CD4-positive, alpha-beta T cell treated with Interleukin-2 at 100 ng/mL for 4 hours (primary cell): ENCODE measurements at places on chromosomes 7 and 10.

DNA sequence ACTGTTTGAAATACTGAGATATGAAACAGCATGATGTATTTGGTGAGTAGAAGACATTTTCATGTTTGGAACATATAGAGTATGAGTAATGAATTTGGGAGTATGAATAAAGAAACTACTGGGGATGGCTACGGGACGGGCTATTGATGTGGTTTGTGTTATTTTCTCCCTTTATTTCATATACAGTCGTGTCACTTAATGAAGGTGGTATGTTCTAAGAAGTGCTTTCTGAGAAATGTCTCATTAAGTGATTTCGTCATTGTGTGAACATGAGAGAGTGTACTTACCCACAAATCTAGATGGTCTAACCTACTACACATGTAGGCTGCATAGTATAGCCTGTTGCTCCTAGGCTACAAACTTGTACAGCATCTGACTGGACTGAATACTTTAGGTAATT is 106.3 kb downstream of the CCNY start:
- DNase-seq: no peak

- DNase-seq: no peak
These were observed 27.7 kb downstream of the FZD1 start for GRCh38 chr7:91291902-91292301.

- no peak for DNase-seq
These were observed 222.3 kb downstream of the PLXNA4 start for GRCh38 chr7:132353936-132354335.

DNA sequence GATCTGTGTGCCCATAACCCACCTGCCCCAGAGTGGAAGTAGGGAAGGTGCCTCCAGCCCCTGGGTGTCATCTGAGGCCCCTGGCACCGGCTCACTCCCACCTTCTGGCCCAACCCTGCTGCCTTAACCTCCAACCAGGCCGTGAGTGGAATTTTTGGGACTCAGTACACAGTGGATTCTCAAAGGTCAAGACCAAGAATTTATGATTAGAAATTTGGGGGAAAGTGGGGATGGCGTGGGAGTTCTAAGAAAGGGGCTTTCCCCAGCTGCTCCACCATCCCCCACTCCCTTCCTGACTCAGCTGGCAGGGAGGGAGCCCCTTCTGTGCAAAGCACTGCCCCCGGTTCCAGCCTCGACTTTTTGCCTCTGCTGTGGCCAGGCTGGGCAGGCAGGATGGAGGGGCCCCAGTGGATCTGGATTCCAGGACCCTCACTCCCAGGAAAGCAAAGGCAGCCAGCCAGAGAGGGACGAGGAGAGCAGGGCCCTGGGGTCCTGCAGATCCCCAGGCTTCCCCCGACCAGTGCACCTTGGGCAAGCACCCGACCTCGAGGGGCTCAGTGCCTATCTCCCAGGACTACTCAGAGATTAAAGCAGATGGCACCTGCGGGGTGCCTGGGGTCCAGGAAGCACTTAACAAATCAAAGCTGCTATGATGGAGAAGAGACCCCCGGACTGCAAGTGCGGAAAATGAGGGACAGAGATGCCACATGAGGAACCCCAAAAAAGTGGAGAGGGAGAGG is 12.8 kb downstream of the SPOCK2 start:
- no peak for DNase-seq

DNA sequence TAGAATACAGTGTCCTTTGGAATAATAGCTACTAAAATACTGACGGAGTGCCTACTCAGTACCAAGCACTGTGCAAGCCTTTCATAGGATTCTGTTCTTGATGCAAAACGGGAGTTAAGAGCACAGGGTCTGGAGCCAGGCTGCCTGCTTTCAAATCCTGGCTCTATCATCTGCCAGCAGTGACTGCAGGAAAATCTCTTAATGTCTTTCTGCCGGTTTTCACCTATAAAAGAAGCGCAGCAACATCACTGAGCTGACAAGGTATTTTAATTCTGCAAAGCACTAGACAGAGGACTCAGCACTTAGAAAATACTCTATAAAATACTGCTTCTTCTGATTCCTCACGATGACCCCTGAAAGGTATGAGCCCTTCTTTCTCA is 659 bp downstream of the FIGNL1 start:
- no peak for DNase-seq

- DNase-seq: no peak
These were observed 17.1 kb downstream of the ADCY1 start for GRCh38 chr7:45591101-45591906.

DNA sequence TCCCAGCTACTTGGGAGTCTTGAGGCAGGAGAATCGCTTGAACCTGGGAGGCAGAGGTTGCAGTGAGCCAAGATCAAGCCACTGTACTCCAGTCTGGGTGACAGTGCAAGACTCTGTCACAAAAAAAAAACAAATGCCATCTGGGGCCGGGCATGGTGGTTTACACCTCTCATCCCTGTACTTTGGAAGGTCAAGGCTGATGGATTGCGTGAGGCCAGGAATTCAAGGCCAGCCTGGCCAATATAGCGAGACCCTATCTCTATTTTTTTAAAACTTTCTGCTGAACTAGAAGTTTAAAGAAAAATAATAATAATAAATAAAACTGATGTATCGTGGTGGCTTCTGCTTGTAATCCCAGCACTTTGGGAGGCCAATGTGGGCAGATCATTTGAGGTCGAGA is 15.7 kb upstream of the RNF216 start:
- no peak for DNase-seq

GRCh38 chr7:104130726-104131125 is 77.1 kb downstream of the ORC5 start:
- no peak for DNase-seq

DNA sequence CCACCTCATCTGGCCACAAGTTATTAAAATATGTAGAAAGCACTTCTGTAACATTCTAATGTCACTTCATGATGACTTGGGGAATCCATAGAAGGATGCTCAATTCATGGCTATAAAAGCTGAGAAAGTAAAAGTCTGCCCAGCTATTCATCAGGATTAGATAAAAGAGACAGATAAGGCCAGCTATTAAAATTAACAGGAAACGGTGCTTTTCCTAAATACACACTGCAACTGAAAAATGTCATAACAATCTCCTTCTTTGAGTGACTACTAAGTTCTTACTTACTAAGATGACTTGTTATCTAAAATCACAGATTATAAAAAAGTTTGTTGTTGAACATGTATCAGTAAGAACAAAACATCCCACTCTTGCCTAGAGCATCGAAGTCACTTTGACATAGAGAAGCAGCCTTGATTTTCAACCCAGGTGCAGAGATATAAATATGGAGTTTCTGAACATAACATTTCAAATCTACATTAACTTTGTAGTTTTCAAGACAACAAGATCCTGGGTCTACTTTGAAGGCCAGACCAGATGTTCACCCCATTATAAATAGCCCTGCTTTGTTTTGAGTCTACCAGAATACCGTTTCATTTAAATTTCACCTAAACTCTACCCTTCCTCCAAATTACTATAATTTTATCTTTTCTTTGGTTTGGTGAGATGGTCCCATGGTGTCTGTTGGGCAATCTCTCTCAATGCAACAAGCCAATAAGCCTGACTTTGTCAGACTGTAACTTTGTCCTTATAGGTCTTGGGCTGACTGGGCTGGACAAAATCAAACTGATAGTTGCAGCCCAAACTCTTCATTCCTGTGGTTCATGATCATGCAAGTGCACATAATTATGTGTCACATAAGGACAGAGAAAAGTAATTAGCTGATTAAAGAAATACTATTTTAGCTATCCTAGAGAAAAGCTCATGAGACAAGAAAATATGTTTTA is 24.0 kb downstream of the HYCC1 start:
- DNase-seq: no peak

DNA sequence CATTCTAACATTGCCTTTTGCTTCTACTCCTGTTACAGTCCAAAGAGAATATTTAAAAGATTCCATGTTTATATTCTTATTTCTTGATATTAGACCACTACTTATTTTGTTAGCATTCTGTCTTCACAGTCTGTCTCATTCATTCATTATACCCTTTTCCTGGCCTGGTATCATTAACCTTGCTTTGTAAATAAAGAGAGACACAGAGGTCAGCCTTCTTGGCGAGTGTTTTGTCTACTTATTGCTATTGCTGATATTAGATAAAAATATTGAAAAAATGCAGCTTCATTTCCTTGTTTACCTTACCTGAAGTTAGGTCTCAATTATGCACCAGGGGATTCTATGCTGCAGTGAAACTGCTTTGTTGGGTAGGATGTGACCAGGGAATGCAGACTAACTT is 179.2 kb downstream of the NXPH1 start:
- no peak for DNase-seq

DNA sequence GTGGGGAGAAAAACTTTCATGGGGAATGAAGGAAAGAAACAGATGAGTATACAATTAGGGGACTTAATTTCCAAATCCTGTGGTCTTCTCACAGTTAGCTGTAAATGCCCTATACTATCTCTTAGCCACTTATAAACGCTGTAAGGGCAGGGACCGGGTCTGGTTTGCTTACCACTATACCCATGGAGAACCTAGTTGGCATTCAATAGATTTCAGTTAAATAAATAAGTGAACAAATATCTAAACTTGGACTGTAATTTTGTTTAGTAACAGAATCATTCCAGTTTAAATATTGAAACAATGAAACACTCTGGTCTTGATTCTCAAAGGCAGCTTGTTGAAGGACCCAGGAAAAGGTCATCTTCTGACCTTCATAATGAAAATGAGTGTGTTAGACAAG is 158.3 kb downstream of the PLXDC2 start:
- DNase-seq: no peak

DNA sequence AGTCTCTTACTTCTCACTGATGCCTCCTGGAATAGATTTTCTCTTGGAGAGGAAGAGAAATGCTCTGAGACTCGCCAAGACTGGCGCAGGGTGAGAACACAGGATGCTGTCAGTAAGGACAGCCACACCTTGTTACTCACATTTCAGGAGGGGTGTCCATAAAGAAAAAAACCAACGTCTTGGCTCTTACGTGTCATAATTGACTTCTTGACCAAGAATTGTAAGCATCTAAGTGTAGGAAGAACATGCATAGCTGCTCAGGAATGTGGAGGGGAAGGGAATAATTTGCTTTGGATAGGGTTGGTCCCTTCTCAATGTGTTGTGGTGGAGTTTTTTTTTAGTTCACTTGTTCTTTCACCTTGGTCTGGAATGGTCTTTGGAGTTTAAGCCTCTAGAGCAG is 43.8 kb upstream of the ZNF438 start:
- no peak for DNase-seq

GRCh38 chr10:59337201-59337652 is 25.1 kb downstream of the FAM13C start:
- no peak for DNase-seq

GRCh38 chr7:79734181-79734580 is 280.7 kb upstream of the MAGI2 start:
- DNase-seq: no peak

- DNase-seq: no peak
These were observed 105.7 kb downstream of the NEURL1 start for GRCh38 chr10:103599211-103599610.

GRCh38 chr10:10786109-10787090 is 231.3 kb upstream of the CELF2 start:
- no peak for DNase-seq

GRCh38 chr7:75888464-75889222 is 9.8 kb downstream of the RHBDD2 start:
- DNase-seq: no peak

DNA sequence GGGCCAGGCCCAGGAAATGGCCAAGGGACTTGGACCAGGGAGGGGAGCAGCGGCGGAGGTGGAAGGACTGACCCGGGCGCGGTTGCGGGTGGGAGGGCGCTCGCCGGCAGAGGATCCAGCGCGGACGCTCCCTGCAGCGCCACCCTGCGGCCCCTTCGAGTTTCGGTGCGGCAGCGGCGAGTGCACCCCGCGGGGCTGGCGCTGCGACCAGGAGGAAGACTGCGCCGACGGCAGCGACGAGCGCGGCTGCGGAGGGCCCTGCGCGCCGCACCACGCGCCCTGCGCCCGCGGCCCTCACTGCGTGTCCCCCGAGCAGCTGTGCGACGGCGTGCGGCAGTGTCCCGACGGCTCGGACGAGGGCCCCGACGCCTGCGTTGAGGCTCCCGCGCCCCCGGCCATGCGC is 16.8 kb upstream of the ZNF467 start:
- no peak for DNase-seq

DNA sequence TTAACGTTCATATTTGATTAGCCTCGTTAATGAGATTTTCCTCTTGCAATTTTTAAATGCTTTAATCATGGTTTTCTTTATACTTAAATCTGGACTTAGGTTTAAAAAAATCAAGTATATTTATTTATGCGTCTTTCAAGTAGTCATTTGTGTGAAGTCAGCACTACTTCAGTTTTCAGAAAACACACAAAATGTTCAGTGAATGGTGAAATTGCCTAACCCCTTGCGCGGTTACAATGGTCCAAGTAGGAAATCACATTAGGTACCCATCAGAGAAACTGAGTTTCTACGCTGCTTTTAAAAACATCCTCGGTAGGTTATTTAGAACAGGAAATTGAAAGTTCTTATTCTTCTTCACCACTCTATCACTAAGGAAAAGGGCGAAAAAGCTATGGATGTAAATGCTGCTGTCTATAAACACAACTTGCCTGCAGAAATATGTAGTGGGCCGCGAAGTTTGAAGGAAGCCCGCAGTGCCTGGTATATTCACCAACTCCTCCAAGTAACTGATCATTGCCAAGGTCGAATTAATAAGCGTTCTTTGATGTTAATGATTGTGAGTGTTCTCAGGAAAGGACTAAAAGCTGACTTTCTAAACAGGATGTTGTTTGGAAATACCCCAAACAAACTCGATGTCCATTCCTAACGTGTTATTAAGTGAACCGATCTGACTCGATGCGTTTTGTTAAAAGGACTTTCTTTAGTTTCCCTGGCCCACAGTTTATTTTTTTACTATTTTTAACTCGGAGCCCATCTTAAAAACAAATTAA is 1.0 kb downstream of the SYPL1 start:
- no peak for DNase-seq

DNA sequence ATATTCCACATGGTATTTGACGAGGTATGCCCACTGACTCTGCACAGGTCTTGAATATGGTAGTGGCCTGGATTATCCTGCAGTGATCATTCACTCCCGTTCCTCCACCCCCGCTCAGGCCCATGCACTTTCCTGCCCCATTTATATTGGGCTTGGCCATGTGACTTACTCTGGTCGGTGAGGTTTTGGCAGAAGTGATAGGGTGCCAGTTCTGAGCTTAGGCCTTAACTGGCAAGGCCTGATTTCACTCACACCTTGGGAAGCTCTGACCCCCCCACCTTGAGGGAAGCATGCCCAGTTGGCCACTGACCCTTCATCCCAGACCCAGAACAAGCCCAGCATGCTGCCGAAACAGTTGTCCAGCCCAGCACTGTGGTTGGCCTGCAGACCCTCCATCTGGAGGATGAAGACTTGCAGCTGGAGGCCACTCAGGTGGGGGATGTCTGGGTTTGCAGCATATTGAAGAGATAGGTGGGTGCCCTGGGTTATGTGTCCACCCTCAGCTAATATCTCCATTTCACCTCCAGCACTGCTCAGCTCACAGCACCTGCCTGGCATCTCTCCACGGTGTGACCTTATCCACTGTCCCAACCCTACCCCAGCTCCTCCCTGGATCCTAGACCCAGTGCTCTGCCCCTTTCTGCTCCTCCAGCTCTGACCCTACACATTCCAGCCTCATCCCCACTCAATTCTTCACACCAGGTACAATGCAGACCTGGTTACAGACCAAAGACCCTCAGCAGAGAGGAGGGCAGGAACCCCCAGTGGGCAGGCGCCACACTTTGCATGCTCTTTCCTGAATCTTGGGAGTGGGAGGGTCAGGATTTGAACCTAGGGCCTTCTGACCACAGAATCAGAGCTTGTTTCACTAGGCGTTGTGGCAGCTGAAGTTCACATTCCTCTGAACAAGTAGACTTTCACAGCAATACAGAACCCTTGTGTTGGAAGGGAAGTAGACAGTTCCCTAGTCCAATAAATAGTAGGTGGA is 138.1 kb upstream of the CHST15 start:
- no peak for DNase-seq
